Stimulated activated CD8-positive, alpha-beta memory T cell treated with anti-CD3 and anti-CD28 coated beads, Interleukin-4, amount 100 ng/mL, for 1 hour (primary cell): ENCODE measurements at places on chromosomes 6 and 20.

DNA sequence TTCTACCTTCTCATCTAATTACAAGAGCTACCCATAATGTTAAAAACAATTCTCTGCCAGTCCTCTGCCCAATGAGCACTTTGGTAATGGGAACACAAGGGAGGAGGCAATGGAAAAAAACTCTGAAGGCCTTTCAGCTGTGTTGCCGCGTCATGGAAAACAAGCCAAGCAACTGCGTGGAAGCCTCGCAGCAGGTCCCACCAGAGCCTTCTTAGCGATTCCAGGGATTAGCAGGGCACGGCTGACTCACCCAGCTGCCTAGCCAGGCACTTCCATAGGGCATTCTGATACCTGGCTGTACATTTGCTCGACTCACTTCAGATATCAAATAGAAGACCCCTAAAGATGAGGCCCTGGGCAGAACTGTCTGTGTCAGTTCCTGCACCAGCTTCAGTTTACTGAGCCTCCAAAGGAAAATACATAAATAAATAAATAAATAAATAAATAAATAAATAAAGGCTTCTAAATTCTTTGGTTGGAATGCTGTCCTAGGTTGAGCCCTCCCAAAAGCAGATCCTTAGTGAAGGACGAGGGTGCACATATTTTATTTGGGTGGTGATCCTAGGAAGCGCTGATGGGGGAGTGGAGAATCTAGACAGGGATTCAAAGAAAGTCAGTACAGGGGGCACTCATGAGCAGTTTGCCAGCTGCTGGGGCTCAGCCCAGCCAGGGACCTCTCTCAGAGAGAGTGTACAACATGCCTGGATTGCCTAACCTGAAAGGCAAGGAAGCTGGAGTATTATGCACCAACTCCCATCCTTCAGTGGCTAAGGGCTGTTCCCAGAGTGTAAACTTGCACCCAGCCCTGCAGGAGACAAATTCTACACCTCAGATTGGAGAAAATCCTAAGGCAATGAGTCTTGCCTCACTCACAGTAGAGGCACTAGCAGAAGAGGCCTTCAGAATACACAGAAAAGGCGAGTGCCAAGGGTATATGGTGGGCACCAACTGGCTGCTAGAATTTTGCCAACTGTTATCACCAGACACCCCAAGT lies 18.2 kb downstream of the SNAP25 start:
- DNase-seq: no peak

DNA sequence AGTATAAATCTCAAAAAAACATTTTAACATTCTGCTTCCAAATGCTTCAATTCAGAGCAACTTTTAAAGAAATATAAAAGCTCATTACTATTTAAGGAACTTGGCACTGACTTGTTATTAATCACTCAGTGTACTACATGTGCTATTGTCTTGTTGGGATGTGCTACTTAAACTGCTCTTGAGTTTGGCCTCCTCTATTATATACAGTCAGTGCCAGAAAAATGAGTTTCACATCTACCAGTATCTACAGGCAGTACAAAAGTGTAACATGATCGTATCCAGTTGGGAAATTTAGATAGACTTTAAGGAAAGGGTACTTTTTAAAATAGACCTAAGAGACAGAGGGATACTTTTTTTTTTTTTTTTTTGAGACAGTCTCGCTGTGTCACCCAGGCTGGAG lies 627.3 kb upstream of the SLC35B3 start:
- DNase-seq: no peak

- no peak for DNase-seq
Observed at GRCh38 chr6:159916752-159917151, 26.0 kb downstream of the MAS1 start.

DNA sequence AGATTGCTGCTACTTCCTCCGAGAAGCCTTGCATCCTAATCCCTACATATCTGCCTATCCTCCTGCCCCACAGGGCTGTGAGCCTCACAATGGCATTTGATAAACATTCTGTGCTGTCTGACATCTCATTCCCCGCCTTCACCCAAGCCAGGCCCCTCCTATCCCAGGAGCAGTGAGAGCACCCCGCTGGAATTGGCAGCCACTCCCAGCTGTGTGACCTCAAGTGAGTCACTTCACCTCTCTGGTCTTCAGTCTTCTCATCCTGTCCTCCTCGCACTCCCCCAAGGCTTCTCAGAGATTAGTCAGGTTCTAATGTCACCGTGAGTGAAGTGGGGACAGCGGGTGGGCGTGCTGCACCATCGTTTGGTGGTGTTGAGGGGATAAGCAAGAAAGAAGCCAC lies 81.7 kb downstream of the CDH22 start:
- DNase-seq: no peak
